ENCODE measurements at places on chromosomes 4 and X.

DNA sequence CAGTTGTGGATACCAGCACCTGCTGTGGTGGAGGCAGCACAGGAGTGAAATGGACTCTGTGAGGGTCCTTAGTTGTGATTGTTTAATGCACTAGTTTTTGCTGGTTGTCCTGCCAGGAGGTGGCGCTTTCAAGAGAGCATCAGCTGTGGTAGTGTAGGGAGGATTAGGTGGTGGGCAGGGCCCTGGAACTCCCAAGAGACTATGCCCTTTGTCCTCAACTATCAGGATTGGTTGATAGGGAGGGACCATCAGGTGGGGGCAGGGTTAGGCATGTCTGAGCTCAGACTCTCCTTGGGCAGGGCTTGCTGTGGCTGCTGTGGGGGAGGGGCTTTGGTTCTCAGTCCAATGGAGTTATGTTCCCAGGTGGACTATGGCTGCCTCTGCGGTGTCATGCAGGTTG lies 121.9 kb downstream of the RRAGB start:
- peak; percentile 44 for DNase-seq

DNA sequence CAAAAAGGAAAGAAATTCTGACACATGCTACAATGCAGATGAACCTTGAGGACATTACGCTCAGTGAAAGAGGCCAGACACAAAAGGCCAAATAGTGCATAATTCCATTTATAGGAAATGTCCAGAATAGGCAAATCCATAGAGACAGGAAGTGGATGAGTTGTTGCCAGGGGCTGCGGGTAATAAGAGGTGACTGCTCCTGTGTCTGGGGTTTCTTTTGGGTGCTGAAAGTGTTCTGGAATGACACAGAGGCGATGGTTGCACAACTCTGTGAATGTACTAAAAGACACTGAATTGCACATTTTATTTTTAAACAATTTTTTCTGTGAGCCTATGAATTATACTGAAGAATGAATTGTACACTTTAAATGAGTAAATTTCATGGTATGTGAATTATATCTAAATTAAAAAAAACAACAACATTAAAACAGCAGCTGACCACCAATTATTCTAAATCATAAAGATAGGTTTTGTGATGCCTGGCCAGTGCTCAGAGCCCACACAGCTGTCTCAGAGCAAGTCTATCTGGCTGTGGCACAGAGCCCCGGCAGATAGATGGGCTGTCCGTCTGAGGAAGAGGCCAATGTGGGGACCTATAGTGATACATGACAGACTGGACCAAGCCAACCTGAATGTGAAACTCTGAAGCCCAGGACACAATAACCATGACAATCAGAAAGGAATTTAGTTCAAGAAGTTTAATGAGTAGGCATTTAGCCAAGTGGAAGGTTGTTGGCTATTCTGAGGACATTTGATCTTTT lies 23.5 kb upstream of the IRAK1 start:
- no peak for DNase-seq

DNA sequence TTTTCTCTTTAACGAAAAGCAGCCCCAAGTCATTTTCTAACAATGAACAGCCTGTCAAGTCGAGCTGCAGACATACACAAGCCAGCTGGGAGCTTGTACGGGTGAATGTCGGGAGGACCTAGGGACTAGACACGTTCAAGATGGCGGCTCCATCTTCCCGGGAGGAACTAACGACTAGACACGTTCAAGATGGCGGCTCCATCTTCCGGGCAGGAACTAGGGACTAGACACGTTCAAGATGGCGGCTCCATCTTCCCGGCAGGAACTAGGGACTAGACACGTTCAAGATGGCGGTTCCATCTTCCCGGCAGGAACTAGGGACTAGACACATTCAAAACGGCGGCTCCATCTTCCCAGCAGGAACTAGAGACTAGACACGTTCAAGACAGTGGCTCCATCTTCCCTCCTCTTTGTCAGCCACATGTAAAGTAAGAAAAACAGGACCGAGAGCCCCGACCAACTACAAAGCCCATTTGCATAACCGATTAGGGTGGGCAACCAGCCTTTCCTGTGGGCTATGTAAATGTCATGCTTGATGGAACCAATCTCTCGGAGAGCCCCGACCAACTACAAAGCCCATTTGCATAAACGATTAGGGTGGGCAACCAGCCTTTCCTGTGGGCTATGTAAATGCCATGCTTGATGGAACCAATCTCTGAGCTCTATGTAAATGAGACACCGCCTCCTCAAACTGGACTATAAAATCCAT lies 175.5 kb downstream of the DHRSX start:
- DNase-seq, result peak; percentile 95

DNA sequence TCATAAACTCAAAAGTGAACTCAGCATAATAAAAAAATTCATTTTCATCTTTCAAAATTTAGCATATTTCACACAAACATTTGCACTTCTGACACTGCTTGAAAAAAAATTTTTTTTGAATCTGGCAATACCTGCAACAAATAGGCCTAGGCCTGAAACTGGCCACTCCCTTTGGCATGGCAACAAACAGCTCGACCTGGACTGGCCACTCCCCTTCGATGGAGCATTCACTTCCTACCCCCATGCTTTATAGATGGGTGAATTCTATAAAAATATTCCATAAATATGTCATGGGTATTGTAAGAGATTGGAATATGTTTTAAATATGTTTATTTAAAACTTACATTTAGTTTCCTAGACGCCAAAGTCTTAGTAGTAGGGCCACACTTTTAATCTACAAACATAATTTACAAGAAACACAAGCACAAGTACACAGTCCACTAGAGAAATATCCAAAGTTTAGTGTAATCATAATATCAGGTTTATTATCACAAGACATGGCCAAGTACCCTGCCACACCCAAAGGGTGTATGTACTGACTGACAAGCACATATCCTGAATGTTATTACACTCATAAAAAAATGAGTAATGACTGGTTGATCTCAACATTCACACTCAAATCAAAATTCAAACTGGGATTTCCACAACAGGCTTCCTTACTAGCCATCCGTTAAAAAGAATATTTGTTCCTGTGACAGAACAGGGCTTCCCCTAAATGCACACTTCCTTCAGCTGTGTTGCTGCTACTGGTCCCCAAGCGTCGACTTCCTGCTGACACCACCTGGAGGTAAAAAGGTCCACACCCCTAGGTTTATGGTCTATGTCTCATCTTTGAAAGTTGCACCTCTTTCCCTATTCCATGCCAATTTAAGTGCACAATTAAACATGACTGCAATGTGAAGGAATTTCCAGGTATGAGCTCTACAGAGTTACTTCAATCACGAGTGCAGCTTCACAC lies 271.5 kb downstream of the NR3C2 start:
- DNase-seq, result no peak

- no peak for DNase-seq
These were observed 308.6 kb upstream of the GIMD1 start for GRCh38 chr4:106677213-106677612.

- peak; percentile 94 for DNase-seq
These were observed at the start of gene GPR78 for GRCh38 chr4:8580321-8581093. GPR78 (plus strand) TSS chr4:8580392; CDS start chr4:8580983, 591 bp downstream.

- DNase-seq, result no peak
These were observed 8.8 kb downstream of the TAPT1 start for GRCh38 chr4:16217300-16218051.

DNA sequence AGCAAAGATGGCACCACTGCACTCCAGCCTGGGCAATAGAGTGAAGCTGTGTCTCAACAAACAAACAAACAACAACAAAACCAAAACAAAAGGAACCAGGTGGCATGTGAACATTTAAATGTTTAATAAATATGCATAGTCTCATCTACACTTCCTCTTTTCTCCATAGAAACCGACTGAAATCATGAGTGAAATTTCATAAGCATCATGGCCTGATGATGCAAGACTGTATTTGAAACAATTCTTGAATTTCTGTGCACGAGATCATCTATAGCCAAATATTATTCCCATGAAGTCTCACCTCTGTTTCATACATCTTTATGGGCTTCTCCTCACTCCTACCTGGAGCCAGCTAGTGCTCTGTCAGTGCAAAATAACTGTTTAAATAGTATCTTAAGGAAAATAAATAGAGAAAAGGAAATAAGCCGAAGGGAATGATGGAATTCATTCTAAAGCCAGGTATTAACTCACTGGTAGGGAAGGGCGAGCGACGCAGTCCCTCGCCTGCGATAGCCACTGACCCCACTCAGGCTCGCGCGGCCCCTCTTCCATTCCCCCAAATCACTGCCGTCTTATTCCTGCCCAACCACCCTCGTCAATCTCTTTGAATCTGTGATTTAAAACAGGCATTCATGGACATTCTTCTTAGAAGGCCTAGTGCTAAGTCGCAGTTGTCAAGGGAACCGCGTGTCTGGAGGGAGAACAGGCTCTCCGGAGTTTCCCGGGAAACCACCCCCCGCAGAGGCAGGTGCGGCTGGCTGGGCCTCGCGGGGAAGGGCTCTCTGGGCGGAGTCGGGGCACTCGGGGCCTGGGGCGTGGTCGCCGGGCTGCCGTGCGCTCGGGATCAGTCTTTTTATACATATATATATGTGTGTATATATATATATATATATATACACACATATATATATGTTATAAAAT lies 52.4 kb upstream of the TRIM2 start:
- DNase-seq, result peak; percentile 89

DNA sequence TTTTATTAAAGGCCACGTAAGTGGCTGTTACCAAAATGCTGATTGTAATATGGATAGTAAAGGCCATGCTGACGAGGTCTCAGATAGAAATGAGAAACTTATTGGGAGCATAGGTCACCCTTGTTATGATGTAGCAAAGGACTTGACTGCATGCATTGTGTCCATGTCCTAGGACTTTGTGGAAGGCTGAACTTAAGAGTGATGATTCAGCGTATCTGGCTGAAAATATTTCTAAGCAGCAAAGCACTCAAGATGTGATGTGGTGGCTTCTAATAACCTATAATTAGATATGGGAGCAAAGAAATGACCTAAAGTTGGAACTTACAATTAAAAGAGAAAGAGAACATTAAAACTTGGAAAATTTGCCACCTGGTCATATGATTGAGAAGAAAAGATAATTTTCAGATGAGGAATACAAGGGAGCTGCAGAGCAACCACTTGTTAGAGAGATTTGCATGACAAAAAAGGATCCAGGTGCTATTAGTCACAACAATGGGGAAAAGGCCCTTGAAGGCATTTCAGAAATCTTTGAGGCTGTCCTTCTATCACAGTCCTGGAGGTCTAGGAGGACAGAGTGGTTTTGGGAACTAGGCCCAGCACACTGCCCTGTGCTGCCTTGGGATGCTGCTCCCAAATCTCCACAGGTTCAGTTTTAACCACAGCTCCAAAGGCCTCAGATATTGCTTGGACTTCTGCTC lies 793.7 kb upstream of the LCORL start:
- DNase-seq, result peak; percentile 3

GRCh38 chrX:10395643-10396042 lies 224.7 kb downstream of the MID1 start:
- DNase-seq, result no peak

DNA sequence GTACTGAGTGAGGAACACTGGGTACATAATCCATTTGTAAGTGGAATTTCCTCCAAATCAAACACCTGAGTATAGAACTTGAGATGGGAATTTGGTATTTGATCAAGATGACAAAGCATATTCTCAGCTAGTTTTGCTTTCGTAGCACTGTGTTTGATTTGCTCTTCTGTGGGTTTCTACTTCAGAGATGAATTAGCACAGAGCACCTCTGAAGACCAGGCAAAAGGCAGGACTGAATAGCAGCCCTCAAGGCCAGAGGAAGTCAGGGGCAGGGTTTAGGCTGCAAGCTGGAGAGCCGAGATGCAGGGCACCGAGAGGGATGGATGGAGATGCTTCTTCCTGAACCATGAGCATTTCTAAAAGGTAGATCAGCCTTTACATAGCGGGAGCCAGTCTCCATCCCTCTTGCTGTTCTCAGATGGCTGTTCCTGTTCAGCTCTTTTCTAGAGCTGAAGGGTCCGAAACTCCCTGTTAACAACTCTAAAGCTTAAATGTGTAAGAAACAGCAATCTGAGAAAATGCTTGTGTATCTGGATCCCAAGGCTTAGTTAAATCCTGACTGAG lies 10.8 kb downstream of the ZFP42 start:
- no peak for DNase-seq

DNA sequence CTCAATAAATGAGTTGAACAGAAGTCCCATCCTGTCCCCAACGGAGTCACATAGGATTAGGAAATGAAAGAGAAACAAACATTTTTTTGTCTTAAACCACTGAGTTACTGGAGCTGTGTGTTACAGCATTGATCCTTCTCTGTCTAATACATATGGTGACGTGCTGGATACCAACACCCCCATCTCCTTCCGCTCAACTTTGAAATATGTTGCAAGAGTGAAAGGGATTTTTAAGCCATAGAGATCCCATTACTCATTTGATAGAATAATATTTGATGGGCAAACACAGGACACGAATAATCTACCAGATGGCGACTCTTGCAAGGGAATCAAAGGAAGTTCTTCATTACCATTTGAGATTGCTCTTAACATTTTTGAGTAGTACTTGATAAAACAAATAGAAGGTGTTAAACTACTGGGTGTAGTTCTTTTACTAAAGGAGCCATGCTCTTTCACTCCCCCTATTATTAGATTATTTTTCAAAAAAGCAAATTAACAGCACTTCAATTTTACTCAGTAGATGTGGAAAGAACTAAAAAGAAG lies 140.5 kb downstream of the PACRGL start:
- no peak for DNase-seq

DNA sequence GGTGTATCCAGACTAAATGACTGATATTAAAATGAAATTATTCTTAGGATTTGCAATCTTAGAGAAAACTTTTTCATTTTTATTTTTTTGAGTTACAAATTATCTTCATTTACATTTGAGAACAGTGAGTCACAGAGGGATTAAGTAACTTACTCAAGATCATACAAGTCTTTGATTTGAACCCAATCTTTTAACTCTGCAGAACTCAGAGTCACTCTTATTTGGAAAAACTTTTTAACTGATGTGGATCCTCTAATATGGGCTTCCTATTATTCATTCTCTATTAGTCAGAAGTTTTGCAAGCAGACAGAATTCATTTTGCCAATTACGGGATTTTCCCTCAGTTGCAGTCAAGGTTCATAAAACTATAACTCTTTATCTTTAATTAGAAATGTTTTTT lies 20.1 kb downstream of the HPRT1 start:
- DNase-seq, result no peak

DNA sequence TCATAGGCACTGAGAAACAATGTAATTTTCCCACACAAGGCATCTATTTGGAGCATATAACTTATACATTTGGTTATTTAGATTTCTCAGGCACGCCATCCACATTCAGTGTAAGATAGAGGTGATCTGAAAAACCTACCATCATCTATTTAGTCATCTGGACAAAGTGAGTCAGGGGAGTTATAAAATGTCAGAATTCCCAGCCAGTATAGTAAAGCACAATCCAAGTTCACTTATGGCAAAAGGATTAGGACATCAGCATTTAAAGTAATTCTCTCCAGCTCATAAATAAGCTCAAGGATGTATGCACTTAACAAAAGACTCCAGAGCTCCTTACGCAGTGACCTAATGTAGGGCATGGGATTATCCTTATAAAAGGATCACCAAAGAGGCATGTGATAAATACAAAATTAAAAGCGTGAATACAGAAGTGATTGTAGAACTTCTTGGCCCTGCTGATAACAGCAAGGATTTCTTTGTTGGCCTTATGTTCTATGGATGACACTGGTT lies 65.3 kb upstream of the DCLK2 start:
- no peak for DNase-seq

- DNase-seq, result no peak
These were observed 7.4 kb downstream of the ANKRD37 start for GRCh38 chr4:185404031-185404430.

- DNase-seq, result no peak
These were observed 494.4 kb downstream of the TMA16 start for GRCh38 chr4:163988865-163989264.

Data from ELF-1 (cell line).